AG09319 (cell line): ENCODE measurements at places on chromosomes 13 and 19.

DNA sequence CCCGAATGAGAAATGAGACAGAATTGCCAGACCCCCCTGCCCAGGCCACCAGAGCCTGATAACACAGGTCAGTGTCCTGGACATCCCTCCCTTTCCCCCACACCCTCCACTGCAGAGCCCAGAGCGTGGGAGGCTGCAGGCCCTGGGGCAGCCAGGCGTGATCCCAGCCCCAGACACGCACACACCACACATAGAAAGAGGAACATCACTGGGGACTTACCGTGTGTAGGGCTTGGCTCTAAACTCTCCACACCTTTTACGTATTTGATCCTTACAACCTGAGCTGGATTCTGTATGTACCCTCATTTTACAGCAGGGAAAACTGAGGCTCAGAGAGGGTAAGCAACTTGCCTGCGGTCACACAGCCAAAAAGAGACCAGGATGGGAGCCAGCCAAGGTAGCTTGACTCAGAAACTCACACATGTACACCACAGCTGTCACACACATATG is 334 bp upstream of the ANGPTL6 start:
- no peak for DNase-seq

DNA sequence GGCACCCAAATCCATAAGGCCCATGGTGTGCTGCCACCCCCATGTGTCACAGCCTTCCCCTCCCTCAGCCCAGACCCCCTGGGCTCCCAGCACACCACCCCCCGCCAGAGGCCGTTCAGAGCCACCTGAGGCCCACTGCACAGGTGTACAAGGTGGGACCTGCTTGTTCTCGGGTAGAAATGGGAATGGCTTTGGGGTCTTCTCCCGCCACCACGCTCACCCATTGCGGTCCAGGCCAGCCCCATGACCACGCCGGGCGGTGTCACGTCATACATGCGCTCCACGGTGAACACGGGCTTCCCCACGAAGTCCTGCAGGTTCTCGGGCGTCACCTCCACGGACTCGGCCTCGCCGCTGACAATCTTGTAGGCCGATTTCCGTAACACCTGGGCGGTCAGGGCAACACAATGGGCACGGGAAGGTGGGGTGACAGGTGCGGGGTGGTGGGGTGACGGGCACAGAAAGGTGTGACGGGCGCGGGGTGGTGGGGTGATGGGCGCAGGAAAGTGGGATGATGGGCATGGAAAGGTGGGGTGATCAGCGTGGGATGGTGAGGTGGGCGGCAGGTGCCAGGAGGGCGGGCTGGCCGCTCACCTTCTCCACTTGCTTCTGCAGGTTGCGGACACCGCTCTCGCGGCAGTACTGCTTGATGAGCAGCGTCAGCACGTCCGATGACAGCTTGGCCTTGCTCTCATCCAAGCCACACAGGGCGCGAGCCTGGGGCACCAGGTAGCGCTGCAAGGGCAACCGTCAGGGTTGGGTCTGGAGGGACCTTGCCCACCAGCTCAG is 4.3 kb downstream of the RPL36 start:
- no peak for DNase-seq

GRCh38 chr19:20787786-20788185 is 11.7 kb downstream of the ZNF66 start:
- no peak for DNase-seq

DNA sequence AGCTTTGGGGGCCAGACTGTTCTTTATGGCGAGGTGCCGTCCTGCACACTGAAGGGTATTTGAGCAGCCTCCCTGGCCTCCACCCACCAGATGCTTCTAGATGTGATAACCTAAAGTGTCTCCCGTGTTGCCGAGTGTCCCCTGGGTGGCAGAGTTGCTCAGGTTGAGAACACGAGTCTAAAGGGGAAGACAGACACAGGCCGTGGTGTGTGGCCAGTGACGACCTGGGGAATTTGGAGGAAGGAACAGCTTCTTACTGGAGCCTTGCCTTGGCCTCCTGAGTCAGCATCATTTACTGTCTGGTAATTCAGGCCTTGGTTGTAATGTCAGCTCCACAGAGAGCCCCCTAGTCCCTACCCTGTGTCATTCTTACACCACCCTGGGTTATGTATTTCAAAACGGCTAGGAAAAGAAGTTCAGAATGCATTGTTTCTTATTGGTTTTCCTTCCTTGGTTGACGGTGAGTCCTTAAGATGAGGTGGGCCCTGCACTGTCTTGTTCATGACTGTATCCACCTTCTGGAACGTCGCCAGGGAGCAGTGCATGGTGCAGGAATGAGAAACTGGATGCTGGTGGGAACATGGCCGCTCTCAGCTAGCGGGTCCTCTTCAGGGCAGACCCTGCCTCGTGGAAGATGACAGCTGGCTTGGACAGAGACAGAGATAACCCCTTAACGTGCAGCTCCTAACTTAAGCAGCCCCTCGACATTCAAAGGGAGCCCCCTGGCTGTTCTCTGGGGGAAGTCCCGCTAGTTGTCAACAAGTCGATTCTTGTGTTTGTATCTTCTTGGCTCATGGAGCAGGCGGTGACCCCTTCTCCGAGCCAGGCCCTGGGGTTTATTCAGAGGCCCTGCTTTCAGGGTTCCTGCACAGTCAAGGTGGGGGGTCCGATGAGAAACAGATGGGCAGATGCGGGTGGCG is 7.2 kb downstream of the SIN3B start:
- DNase-seq, result no peak

DNA sequence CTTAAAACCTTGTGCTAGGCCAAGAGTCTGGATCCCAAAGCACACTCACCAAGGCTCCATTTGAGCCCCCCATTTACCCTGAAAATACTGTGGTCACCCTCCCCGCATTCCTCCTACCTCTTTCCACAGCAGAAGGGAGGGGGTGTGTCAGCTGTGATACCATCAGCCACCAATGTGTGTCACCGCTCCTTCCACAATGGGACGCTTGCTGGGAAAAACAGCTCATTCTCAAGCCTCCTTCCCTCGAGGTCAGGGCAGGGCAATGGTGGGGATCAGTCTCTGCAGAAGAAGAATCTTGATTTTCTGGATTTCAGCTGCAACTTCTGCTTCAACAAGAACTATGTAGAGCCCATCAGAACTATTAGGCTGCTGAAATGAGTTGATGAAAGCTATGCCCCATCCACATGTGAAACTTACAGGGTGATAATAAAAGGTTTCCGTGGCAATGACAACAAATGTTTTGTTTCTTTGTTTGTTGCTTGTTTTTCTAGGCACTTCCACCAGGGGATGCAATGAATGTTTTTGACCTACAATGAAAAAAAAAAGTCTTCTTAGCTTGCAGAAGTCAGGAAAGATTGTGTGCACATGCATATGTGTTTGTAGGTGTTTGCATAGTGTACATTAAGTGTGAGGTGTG is 26.4 kb upstream of the ZNF507 start:
- no peak for DNase-seq

GRCh38 chr13:49633710-49634109 is 5.4 kb downstream of the ARL11 start:
- no peak for DNase-seq

DNA sequence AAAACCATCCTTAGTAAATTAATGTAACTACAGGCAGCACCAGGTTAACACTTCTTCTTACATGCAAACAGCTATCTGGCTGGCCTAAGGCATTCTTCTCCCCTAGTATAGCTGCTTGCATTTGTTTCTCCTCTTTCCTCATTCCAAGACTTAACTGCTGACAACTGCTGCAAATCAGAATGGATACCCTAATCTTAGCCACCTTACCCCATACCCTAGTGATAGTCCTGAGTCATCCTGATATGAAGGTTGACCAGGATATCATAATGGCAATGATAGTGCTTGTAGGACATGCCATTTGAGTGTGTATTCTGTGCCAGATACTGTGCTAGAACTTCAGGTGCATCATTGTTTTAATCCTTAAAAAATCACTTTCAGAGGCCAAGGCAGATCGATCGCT is 138.2 kb upstream of the MAB21L1 start:
- DNase-seq, result no peak

GRCh38 chr13:95535243-95535642 is 17.3 kb upstream of the CLDN10 start:
- DNase-seq, result no peak

GRCh38 chr19:11620553-11620952 is 23.3 kb downstream of the ZNF627 start:
- no peak for DNase-seq

- DNase-seq, result no peak
These were observed 3.1 kb upstream of the GJB2 start for GRCh38 chr13:20195801-20196200.

GRCh38 chr13:46893221-46893740 is 3.6 kb downstream of the HTR2A start:
- no peak for DNase-seq

DNA sequence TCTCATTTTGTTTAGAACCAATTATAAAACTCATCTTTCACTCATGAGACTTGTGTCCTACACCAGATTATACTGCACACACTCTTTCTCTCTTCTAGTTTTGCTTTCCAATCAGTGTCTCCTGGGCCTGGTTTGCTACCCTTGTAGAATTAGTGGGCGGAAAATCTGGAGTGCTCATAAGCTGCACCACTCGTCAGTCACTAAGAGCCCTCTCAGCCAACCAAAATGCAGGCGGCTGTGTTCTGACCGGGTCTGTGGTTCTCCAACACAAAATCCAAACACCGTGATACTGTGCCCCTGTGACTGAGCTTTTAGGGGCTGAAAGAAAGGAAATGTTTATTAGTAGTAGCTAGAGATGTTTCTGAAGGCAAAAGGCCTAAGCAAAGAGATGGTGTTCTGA is 83.7 kb upstream of the OBI1 start:
- no peak for DNase-seq

DNA sequence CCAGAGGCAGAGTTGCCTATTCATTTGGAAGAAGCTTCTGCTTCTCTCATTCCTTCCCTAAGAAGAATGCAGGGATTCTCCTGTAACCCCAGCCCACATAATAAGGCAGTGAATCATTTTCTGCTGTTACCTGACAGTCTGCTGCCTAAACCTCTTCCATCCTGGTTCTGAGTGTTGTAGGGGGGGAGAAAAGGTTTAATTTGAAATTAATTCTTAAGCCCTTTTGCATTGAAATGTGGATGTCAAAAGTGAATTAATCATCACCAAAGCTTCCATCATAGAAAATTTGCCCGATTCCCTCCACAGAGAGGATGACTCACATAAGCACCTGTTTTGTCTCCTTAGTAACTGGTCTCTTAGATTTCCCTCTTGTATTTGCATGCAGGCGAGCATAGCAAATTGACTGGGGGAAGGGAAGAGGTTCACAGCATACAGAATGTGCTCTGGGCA is 146.7 kb upstream of the FNDC3A start:
- no peak for DNase-seq

DNA sequence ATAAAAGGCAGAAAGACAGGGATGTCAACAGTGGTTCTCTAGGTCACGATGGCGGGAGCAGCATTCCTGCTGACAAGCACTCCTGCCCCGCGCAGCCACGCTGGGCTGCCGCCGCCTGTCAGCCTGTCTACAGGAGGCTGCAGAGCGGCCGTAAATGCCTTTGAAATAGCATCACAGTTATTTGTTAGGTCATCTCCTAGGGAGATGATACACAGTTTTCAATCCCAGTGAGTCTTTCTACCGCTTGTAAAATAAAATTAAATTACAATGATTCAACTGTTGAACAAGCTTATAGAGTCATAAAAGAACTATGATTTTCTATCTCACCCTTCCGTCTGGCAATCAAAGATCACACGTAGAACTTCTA is 7.3 kb upstream of the SLC7A9 start:
- DNase-seq, result no peak

- no peak for DNase-seq
These were observed 428.5 kb upstream of the NBEA start for GRCh38 chr13:34513526-34513925.

DNA sequence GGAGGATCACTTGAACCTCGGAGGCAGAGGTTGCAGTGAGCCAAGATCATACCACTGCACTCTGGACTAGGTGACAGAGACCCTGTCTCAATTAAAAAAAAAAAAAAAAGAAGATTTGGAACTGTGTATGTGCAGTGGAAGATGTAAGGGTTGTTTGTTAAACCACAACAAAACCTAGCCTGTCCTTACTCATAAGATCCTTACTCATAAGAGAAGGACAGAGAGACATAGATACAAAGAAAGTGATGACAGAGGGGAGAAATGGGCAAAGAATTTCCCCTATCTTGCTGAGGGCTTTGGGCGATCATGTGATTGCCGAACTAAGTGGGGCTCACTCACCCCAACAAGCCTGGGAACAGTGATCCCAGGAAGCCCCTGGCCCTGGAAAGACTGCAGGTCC is 7.9 kb downstream of the ITPKC start:
- DNase-seq, result no peak

GRCh38 chr19:305240-306150 is 14.3 kb upstream of the PLPP2 start:
- no peak for DNase-seq

GRCh38 chr19:51632126-51632525 is 1.9 kb upstream of the SIGLEC5 start:
- DNase-seq, result no peak

DNA sequence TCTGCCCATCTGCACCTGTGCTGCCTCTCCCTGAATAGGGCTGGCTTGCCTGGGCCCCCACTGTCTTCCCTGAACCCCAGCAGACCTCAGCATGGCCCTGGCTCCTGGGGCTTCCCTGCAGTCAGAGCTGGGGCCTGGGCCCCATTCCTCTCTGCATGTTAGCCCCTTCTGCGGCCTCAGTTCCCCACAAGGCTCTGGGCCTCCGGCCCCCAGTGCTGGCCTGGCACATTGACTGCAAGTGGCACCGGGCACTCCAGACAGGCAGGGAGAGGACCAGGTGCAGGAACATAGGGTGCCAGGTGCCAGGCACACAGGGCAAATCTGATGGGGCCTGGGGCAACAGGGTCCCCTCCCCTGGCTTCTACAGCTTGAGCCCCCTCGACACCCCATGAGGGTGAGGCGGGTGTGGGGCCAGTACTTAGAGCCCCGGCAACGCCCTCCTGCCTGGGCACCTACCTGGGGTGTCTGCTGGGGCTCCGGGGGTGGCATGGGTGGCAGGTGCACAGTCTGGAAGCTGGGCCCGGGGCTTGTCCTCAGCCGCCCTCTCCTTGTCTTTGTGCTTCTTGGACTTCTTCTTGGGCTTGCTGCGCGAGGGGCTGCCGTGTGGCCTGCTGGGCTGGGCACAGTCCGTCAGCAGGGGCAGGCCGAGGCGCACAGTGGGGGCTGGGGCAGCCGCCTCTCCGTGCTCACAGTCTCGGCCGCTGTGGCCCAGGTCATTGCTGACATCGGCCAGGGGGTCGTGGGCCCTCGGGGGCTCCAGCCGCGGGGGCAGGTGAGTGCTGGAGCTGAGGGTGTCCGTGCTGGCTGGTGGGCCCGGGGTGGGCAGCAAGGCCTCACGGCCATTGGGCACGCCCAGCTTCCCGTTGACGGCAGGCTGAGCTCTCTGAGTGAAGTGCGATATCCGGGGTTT is 12.3 kb upstream of the ISYNA1 start:
- no peak for DNase-seq
